ENCODE measurements at places on chromosomes 5 and 9.

DNA sequence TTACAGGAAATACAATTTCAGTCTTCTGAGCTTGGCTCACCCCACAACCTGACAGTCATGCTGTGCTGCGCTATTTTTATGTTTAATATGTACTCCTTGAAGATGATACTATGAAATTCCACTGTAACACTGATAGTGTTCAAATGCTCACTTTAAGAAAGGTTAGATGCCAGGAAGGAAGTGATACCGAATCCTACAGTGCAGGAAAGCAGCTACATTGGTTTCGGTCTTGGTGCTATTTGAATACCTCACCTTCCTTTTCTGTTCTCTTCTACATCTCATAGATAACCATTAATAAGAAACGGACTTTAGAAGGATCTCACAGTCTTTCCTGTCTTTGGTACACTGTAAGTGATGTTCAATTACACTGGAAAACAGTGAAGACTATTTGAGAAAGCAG lies 117.6 kb downstream of the SEMA5A start:
- no peak for DNase-seq

DNA sequence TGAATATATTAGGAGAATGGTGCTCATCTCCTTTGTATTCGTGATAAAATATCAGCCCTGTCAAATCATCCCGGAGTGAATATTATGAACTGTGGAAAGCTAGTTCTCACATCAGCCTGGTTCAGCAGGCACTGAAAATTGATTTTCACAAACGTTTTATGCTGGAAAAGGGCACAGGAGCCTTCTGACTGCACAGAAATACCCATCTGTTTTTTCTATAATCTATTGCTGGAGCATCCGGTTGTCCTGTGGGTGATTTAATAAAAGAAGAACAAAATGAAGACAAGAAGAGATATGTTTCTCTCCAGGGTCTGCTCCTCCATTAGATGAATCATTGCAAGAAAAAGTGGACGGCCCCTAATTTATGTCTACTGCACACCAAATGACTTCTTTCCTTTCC lies 85.3 kb downstream of the PRLR start:
- no peak for DNase-seq

GRCh38 chr5:176790941-176791340 lies 19.4 kb upstream of the UNC5A start:
- DNase-seq, result no peak

DNA sequence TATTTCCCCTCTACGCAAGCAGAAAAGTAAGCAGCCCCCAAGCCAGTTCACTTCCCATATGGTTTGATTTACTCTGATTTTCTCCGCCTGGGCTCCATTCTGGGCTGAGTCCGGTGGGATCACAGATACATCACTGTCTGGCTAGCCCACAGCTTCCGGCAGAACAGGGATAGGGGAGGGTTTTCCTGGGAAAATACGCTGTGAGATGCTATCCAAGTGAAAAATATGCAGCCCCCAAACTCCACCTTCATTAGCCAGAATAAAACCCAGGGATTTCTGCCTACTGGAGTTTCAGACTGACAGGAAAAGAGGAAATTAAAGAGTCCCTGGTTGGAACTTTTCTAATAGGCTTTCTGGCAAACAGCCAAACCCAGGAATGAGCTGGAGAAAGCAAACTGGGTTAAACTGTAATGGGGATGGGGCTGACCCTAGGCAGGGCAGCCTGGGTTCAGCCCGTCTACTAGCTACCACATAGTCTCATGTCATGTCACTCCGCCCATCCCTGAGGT lies 16.9 kb upstream of the NIPAL4 start:
- no peak for DNase-seq

GRCh38 chr9:13651969-13652663 lies 372.6 kb upstream of the MPDZ start:
- no peak for DNase-seq

DNA sequence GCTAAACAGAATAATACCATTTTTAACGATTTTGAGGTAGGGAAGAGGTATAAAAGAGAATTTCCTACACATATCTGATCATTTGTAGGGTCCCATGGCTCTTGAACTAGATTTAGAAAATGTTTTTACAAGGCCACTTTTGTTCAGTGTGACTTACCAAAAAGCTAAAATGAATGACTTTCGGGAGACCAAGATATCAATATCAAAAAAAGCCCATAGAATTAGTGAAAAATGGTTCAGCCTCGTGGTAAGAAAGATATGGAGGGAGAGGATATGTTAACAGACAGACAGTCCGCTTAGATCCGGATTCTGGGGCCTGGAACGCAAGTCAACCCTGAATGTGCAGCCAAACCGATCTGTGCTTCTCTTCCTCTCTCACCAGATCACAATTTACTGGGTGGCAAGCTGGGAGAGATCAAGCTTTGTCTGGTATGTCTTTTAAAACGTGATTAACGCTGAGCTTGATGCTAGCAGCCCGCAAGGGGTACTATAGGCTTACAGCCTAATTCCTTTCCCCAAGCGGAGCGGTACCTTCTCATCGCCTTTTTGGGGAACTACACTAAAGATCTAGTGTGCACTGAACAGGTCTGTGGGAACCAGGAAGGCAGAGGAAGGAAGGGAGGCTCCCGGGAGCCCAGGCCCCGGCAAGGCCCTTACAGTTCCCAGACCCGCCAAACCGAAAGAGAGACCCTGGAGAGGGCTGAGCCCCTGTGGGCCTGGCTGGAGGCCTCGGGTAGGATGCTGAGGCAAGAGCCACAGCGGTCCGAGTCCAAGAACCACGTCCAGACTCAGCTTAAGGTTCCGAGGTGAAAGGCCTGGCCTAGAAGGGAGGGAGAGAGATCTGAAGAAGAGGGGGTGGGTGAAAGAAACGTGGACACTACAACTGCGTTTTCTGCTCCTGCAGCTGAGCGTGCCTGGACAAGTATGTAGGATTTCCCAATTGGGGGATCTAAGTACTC lies 2.9 kb downstream of the NR2F1-AS1 start:
- no peak for DNase-seq

- DNase-seq, result no peak
Observed at GRCh38 chr9:105672711-105673234, 10.5 kb downstream of the TAL2 start.

DNA sequence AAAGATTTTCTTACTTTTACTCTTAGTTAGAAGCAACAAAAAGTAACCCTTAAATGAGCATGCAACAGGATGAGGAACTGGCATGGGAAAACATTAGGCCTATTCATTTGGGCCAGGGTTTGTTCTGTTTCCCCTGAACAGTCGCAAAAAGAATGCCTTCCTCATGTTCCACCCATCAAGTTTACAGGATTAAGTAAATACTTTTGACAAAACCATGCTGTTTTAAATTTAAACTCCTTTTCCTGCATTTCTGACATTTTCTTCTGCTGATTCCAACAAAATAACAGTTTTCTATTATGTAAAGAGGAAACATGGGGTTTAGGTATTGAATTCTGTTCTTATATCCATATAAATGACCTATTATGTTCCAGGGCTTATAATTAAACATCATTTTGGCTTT lies 236.6 kb upstream of the ACTBL2 start:
- DNase-seq, result no peak

DNA sequence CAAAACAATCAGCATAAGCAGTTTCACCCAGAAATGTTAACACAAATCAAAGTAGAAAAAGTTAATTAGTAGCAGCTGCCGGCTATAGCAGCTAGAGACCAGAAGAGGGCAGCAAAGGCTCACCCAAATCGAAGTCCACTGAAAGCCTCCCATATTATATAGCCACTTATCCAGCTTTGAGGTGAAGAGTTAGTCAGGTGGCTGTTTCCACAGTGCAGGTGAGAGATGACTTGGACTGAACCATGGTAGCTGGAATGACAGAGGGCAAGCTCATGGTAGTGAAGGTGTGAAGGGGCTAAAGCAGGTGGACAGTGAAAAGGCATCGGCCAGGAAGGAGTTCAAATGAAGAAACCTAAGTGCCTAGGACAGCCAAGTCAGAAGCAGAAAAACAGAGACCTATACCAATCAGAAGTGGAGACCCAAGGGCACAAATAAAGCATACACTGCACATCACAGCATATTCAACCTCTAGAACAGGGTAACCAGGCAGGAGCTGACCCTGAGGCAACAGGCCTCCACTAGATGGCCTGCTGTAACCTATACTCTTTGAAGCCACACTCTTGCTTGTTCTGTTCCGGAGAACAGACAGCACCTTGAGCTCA lies 7.2 kb upstream of the RNF38 start:
- peak; percentile 22 for DNase-seq

- no peak for DNase-seq
Observed at GRCh38 chr5:43401827-43402226, 10.4 kb downstream of the CCL28 start.

GRCh38 chr9:35795695-35796094 lies 4.3 kb downstream of the NPR2 start:
- DNase-seq, result no peak

DNA sequence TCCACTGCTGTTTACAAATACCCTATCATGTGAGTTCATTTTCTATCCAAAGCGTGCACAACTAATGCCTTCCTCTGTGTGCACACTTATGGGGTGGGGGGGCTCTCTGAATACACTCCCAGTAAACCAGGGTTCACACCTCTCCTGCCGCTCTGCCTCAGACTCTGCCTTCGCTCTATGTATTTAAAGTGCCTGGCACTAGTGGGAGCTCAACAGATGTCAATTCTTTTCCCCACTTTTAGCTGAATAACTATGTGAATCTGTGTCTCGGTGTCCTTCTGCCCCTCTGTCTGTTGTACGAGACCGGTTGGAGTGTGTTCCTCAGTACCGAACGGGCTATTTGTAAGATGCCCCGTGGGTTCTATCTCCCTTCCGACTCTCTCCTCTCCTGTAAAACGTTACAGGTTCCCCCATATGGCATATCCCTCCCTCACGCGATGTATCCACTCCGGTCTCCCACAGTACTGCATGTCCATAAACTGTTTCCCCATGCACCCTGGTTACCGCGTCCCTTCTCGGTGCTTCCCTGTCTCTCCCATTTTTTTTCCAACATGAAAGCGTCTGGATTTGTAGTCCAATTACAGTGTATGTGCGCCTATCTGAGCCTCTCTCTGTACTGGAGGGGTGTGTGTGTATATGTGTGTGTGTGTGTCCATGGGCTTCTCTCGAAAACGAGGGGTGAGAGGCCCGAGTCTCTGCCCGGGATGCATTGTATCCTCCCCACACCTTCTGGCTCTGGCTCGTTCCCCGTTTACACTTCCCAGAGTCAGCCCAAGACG lies 1.6 kb downstream of the ELL2 start:
- DNase-seq, result no peak

GRCh38 chr5:2509527-2509926 lies 241.9 kb downstream of the IRX2 start:
- no peak for DNase-seq

GRCh38 chr5:148237785-148238417 lies 424 bp upstream of the MARCOL start:
- no peak for DNase-seq

DNA sequence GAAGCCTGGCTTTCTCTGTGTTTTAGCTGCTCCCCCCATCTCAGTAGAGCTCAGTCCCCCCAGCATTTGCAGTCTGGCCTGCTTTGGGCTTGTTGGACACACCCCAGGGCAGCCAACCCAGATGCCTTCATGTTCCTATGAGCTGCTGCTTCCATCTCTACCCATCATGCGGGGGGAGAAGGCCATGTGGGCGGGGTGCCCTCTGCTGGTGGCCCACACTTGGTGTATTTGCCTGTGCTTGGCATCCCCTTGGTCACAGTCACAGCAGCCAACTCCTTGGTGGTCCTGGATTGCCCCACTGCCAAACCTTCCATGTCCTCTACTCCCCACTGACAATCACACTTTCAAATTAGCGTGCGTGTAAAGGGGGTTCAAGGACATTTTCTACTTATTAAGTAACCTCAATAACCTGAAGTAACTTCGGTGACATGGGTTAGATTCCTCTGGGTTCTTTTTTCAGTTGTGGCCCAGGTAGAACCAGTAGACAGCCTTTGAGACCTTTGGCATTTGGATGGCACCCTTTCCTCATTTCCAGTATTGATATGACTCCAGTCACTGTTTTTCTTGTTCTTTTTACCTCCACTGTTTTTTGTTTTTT lies 42.8 kb downstream of the SNX30 start:
- peak; percentile 66 for DNase-seq

- DNase-seq, result no peak
Observed at GRCh38 chr9:124251204-124251603, 6.5 kb upstream of the NEK6 start.

DNA sequence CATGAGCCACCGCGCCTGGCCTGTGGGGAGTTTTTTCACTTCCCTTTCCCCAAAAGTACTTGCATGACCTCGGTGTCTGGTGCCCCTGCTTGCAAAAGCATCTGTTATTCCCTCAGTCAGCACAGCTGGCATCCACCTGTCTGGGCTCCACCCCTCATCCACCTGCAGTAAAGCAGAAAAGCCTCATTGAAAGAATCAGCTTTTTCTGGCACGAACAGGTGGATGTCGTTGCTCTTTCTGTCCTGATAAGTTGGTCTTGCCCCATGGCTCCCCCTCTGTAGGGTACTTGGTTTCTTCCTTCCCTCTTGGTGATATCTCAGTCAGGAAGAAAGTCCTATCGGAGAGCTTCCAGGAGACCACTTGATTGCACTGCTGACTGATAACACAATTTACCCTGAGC lies 37.4 kb downstream of the WWC1 start:
- no peak for DNase-seq

DNA sequence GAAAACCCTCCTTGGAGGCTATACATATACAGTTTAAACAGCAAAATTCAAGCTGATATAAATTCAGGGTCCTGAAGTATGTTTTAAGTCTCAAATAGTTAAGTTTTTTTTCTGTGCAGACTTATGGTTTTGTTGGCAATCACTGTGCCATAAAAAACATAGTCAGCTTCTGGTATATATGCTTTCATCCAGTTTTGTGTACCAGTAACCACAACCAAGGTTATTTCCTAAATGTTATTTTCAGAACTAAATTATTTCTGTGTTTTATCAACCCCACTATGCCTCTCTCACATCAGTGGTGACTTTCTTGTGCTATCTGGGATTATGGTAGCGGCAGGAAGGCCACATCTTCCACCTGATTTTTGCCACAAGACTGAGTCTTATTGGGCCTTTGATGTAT lies 107.7 kb upstream of the SMARCA2 start:
- no peak for DNase-seq

- no peak for DNase-seq
Observed at GRCh38 chr9:128175102-128175563, 15.1 kb downstream of the BBLN start.

DNA sequence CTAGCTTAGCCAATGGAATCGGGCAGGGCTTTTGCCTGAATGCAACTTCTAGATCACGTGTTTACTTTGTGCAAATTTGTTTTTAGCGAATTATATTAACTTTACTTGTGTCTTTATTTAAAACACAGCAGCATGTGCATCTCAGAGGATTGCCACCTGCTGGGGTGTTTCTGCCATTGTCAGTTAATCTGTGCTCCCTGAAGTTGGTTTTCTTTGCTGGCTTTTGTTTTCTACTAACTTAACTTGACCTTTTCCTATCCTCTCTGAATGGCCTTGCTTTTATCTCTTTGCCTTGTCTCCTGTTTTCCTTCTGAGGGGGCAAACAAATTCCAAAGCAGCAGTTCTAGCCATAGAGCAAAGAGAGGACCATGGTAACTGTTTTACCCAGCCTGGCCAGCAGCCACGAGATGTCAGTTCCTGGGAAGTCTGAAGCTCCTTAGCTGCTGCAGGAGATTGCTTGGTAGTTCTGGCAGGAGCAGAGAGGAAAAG lies 67.6 kb downstream of the ARHGEF28 start:
- no peak for DNase-seq
